ENCODE measurements at places on chromosomes 4 and X.

DNA sequence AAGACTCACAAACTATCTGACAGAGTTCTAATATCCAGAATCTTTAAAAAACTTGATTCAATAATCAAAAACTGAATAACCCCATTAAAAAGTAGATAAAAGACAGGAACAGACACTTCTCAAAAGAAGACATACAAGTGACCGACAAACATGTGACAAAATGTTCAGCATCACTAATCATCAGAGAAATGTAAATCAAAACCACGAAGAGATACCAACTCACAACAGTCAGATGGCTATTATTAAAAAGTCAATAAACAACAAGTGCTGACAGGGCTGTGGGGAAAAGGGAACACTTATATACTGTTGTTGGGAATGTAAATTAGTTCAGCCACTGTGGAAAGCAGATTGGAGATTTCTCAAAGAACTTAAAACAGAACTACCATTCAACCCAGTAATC lies 138.1 kb upstream of the RASGEF1B start:
- no peak for DNase-seq

DNA sequence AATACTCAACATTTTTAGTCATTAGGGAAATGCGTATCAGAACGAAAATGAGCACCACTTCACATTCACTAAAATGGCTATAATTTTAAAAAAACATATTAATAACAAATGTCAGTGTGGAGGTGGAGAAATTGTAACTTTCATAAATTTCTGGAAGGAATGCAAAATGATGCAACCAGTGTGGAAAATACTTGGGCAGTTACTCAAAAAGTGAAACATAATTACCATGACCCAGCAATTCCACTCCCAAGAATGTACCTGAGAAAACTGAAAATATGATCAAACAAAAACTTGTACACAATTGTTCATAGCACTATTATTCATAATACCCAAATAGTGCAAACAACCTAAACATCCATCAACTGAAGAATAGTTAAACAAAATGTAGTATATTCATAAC lies 76.1 kb upstream of the FAM241A start:
- no peak for DNase-seq

DNA sequence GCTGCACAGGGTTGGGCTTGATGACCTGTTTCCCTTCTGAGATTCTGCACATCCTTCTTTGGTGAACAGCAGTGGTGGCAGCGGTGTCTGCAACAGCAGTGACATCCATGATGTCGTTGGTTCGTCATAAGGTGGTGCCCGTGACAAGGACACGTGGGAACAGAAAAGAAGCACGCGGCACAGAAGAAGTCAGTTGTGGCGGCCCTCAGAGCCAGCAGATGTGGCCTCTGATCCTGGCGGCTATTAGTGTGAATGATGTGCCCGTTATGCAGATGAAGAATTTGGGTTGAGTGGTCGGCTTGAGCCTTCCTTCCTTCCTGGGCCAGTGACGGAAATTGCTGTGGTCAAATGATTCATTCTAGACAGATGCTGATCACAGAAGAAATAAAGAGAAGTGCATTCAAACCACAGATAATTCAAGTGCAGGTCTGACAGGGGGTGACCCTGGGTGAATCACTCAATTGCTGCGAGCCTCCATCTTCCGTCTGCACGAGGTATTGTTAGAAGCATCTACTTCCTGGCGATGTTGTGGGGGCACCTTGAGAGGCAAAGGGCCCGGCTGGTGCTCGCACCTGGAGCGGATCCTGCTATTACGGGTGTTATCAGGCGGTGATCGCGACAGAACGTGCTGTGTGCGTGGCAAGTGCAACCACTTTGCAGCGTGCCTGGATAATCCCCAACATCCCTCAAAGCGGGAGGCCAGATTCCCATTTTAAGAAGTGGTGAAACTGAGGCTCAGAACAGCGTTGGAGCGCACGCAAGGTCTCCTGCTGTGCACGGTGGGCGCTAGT lies 215.2 kb upstream of the PSAPL1 start:
- DNase-seq = peak; percentile 12

GRCh38 chr4:182823576-182823975 lies 93.6 kb downstream of the DCTD start:
- no peak for DNase-seq

- DNase-seq = no peak
These were observed 139.7 kb downstream of the PPARGC1A start for GRCh38 chr4:23750125-23750524.

DNA sequence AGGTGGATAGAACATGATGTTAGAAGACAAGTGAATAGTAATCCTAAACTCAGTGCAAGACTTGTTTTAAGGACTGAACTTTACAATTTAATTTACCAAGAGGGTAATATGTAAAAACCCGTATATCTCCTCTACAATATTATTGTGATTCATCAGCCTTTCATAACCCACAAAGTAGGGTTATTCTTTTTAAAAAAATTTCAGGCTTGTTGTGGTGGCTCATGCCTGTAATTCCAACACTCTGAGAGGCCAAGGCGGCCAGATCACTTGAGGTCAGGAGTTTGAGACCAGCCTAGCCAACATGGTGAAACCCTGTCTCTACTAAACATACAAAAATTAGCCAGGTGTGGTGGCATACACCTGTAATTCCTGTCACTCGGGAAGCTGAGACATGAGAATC lies 7.2 kb downstream of the IBSP start:
- DNase-seq = no peak

- no peak for DNase-seq
These were observed 841 bp upstream of the FRMPD3 start for GRCh38 chrX:107448625-107448997.

- DNase-seq = peak; percentile 53
These were observed 499.7 kb upstream of the POU3F4 start for GRCh38 chrX:83008415-83008814.

GRCh38 chr4:66636349-66636748 lies 909.0 kb downstream of the CENPC start:
- no peak for DNase-seq

- DNase-seq = no peak
These were observed 55.1 kb downstream of the GPAT3 start for GRCh38 chr4:83591056-83591455.

- peak; percentile 27 for DNase-seq
These were observed 139.0 kb downstream of the ADAMTS3 start for GRCh38 chr4:72430050-72430449.

GRCh38 chrX:46912098-46912602 lies at the start of gene JADE3:
TSS of gene JADE3 (plus strand) at chrX:46912421. CDS start at chrX:46984895, 72,474 bp downstream.
- DNase-seq = peak; percentile 70

GRCh38 chrX:88903989-88904718 lies 157.1 kb downstream of the CPXCR1 start:
- no peak for DNase-seq

- peak; percentile 86 for DNase-seq
These were observed 2214.5 kb upstream of the TENM3 start for GRCh38 chr4:180028682-180029081.

DNA sequence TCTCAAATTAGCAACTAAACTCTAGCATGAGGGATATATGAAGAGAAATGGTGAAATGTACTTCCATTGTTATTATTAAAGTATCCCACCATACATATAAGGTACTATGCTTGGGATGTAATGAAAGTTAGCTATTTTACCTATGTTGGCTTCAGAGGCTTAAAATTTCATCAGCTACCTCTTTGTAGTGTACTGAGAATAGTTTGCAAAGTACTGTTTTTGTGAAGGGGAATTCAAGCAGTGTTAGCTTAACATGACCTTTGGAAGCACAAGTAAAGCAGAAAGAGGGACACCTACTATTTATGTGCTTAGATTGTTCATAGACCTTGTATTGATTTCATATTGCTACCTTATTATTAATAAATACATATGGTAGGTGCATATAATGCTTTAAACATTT lies 11.8 kb downstream of the PPP4R3C start:
- no peak for DNase-seq

DNA sequence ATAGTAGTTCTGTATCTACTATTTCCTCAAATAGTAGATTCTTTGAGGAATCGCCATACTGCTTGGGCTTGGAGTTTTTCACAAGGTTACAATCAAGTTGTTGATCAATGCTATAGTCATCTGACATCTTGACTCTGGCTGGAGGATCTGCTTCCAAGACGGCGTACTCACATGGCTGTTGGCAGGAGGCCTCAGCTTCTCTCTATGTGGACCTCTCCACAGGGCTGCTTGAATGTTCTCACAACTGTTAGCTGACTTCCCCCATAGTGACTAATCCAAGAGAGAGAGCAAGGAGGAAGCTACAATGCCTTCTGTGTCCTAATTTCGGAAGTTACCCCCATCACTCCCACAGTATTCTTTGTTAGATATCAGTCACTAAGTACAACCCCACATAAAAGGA lies 10.3 kb downstream of the EGFL6 start:
- no peak for DNase-seq

GRCh38 chr4:182074810-182075209 lies 168.4 kb upstream of the TENM3 start:
- DNase-seq = no peak

DNA sequence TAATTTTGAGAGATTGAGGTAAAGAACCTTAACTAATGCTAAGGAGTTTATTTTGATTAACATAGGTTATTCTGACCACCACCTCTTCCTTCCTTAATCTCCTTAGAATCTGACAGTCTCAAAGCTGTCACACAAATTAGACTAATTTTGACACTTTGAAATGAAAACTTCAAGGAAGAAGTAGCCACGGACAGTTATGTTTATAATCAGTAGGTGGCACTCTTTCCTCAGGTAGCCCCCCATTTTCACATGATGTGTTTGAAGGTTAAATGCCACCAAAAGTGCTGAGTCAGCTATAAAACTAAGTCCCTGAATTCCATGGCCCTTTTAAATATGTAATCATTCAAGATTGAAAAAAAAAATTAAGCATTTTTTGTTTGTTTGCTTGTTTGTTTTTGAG lies 22.4 kb downstream of the TMEM33 start:
- peak; percentile 66 for DNase-seq
